ENCODE measurements at places on chromosomes 16 and 17.
A peak's percentile ranks its signal among the peaks of the same experiment; 100 is the strongest.

GRCh38 chr16:20744922-20745440 lies 3.4 kb upstream of the THUMPD1 start:
- DNase-seq: no peak

- DNase-seq: no peak
These were observed 706 bp downstream of the SHISA6 start for GRCh38 chr17:11241611-11242226.

- no peak for DNase-seq
These were observed 45.9 kb upstream of the MGAT5B start for GRCh38 chr17:76822184-76822778.

DNA sequence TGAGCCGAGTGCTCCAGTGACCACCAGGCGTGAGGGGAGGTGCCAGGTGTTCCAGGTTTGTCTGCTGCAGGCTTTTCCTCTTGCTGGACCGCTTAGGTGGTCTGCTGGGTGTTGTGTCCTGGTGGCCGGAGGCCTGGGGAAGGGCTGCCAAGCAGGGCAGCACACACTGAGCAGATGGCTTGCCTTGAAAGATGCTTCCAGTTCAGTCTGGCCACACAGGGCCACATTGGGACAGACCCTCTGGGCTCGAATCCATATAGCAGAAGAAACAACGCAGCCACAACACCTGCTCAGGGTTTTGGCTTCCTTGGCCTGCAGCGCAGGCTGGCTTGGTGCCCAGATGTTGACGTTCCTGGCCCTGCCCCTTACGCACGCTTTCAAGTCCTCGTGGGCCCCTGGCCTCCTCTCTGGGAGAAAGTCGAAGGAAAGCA lies 24.8 kb downstream of the GINS2 start:
- no peak for DNase-seq

DNA sequence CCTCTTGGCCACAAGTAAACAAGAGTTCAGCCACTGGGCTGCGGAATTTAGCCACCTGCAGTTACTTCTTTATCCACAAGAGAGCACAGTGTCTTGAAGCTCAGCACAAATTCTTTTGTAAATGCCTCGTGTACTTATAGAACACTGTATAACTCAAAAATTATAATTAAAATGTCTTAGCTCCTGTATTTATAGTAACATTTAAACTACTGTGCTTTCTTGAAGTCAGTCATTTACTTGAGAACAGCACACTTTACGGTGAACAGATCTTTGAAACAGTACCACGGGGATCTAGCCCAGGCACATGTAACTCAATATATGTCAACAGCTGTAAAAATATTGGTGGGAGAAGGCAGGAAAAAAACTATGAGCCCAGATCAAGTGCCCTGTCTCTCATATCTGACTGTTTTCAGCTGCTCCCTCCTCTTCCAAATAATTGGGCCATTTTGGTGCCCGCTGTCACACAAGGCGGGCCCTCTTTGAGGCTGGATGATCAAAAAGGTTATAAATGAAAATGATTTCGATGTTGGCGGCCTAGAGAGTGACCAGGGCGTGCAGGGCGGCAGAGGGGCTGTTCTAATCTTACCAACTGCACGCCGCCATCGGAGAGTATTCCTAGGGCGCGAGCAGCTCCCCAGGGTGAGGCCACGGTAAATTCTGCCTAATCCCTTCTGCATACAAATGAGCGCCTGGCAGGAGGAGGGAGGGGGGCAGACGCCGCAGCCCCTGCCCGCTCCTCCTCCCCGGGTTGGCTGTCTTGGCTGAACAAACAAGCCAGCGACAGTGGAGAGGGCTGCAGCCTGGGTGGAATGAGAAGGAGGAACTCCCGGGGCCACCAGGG lies 183.2 kb downstream of the C16orf78 start:
- no peak for DNase-seq

DNA sequence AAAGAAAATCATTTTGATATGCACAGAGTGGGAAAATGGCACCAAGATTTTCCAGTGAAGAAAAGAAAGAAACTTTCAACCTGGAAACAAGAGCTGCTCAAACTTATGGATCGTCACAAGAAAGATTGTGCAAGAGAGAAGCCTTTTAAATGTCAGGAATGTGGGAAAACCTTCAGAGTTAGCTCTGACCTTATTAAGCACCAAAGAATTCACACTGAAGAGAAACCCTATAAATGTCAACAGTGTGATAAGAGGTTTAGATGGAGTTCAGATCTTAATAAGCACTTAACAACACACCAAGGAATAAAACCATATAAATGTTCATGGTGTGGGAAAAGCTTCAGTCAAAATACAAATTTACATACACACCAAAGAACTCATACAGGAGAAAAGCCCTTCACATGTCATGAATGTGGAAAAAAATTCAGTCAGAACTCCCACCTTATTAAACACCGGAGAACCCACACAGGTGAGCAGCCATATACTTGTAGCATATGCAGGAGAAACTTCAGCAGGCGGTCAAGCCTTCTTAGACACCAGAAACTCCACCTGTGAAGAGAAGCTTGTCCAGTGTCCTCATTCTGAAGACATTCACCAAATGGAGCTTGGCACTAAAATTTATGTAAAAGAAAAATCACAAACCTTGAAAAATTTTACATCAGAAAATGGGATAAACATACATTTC lies 12.2 kb downstream of the ZNF75A start:
- DNase-seq: no peak

DNA sequence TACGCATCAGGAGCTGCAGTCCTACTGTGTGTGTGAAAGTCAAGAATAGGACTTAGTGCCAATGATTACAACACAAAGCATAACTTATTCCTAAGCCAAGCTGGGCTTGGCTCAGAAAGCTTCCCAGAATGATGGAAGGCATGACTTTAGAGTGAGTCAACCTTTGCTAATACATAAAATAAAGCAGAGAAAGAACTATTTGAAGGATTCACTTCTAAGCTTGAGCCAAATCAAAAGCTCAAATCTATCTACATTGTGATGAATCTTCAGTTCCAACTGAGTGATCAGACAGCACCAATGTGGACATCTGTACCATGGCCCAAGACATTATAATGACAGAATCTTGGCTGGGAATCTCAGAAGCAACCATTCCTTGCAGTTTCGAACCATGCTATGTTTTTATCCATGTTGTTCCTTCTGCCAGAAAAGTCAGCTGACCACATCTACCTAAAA lies 41.4 kb downstream of the SMG6 start:
- DNase-seq: no peak

DNA sequence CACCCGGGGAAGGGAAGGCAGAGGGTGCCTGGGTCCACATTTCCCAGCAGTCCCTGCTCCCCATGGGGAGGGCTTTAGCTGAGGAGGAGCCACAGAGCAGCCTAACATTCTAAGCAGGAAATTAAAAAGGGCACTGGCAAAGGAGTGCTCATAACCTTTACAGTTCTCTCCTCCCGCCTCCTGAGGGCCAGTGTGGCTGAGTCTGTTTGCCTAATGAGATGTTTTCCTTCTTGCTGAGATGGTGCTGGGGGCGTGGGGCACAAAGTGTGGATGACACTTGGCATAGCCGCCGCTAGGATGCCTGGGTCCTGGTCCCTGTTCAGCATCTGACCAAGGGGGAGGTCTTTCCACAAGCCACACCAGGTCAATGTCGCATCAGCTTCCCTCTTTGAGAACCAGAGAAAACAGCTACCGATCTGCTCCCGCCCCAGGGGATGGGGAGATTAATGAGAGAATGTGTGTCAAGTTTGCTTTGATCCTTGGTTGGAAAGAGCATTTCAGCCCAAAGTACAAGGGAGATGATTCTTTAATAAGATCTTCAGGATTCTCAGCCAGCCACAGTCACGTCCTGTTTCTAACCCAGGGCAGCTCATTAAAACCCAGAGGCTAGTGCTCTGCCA lies 5.8 kb downstream of the KIF18B start:
- no peak for DNase-seq

DNA sequence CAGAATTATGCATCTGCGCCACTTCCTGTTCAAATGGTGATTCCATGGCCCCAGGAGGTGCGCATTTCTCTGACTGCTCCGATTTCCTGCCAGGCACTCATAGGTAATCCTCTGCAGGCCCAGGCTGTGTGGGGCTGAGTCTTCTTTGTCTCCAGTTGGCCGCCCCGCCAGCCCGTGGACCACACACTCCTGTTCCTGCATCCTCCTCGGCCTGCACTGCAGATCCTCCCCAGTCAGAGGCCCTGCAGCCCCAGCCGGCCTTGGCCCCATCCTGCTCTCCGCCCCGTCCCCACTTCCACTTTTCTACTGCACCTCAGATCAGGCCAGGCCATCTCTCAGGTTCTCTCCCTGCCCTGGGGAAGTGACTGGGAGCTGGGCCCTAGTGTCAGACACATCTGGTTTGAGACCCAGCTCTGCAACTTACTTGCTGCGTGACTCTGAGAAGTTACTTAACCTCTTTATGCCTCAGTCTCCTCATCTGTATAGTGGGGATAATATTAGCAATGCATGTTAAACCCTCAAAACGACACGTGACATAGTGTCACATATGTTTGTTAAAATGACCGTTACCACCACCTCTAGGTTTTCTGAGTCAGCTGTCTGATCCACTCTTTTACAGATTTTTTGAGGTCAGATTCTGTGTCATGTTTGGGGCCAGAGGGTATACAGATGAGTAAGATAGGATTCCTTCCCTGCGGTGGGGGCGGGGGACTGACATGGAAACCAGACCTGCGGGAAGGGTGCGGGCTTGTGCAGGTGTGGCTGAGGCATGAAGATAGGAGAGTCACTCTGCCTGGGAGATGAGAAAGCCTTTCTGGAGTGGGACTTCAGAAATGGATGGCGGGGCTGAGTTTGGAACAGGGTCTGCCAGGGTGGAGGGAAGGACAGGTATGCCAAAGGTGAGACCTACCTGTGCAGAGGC lies 12.8 kb downstream of the RAB11FIP4 start:
- DNase-seq: peak; percentile 16

GRCh38 chr16:72051818-72052217 lies 2.5 kb upstream of the HP start:
- no peak for DNase-seq

DNA sequence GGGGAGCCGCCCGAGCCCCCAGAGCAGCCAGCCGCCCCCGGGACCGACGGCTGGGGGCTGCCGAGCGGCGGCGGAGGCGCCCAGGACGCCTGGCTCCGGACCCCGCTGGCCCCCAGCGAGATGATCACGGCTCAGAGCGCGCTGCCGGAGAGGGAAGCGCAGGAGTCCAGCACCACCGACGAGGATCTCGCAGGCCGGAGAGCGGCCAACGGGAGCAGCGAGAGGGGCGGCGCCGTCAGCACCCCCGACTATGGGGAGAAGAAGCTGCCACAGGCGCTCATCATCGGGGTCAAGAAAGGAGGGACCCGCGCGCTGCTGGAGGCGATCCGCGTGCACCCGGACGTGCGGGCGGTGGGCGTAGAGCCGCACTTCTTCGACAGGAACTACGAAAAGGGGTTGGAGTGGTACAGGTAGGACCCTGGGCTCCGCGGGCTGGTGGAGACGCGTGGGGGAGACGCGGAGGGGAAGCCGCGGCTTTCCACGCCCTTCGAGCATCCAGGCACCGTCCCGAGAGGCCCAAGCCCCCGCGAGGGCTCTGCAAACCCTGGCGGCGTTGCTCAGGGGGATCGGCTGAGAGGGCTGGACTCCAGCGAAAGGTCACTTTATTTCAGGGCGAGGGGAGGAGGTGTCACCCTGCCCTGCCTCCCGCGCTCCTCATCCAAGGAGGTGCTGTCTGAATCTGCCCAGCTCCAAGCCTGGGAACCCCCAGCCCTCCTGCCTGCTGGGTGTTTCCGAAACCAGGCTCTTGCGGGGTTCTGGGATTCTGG lies 1.2 kb downstream of the HS3ST4 start:
- DNase-seq: no peak

DNA sequence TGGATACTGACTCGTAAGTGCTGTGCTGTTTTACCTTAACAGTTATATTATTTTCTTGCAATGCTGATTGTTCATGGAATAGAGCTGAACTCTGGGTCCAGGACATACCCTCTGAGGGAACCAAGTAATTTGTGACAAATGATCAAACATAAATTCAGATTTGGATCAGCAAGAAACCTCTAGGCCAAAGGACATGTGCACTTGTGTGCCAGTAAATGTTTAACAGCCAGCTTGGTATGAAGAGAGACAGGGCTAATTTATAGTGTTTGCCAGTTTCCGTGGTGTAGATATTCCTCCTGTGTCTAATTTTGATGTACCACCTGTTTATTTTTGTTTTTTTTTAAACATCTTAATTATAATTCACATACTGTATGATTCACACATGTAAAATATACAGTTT lies 30.8 kb upstream of the MRC2 start:
- no peak for DNase-seq

DNA sequence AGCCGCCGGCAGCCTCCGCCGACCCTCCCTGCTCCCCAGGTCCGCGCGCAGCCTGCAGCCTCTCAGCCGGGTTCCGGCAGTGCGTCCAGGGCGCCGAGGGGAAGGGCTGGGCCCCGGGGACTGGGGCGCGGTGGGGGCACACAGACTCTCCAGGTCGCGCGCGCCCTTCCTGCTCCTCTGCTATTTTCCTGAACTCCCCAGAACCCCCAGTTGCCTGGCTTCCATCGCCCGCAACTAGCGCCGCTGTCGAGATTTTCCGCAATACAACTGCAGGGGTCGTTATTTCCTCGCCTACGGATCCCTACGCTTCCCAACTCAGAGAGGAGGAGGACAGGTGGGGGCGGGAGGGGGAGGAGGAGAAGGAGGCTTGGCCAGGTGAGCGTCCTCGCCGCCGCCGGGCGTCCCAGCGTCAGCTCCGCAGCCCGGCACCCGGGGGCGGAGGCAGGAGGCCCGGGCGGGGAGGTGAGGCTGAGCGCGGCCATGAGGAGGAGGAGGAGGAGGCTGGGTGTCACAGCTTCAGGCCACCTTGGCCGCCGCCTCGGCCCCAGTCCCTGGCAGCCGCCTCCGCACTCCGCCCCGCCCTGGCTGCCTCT lies at the start of gene CA10:
CA10 (minus strand) TSS at position 265 of the 593 bp plus-strand sequence.
- no peak for DNase-seq

GRCh38 chr16:49704586-49705155 lies 151.2 kb downstream of the ZNF423 start:
- no peak for DNase-seq

- DNase-seq: no peak
These were observed 13.0 kb downstream of the HYDIN start for GRCh38 chr16:71217506-71217905.

DNA sequence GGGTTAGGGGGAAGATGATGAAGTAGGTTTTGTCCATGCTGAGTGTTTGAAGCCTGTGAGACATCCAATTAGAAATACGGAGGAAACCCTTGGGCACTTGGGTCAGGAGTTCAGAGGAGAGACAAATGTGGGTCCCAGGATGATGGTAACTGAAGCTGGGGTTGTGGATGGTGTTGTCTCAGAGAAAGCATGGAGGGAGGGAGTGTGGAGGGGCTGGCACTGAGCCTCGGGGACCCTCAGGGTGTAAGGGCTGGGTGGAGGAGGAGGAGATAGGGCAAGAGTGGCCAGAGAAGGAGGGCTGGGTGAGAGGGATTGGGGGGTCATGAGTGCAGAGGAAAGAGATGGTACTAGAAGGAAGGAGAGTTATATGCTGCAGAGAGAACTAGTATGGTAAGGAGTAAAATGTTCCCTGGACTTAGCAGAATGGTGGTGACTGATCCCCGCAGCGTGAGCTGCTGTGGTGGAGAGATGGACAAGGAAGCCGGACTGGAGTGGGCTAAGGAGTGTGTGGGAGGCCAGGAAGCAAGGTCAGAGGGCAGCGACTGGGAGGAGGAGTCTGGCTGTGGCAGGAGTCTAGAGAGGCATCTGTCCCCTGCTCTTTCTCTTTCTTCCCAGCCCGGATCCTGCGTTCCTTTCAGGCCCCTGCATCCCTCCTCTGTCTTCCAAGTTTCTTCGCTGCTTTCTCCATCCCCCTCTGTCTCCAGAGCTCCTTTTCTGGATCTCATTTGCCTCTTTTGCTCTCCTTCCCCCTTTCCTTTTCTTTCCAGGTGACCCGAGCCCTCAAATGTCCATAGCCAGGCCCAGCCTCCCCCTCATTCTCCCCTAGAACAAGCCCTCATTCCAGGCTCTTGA lies 3.9 kb upstream of the COL1A1 start:
- no peak for DNase-seq

All from activated CD4-positive, alpha-beta T cell treated with anti-CD3 and anti-CD28 coated beads, Interleukin-2, amount 50 U/mL, for 48 hours (primary cell).